Stomach (tissue), 19 donors: ENCODE measurements at places on chromosomes 11 and 22. TPM values are rescaled to one million over a fixed set of nuclear protein-coding genes. Genes with fewer than 3 reads are reported as not detected.

Gene IL17REL
- not detected for polyA plus RNA-seq

Gene OPCML
- polyA plus RNA-seq = 0.03 TPM

Gene SSTR3
- polyA plus RNA-seq = not detected

Gene PHLDB1
- polyA plus RNA-seq = 39.7 TPM

Gene OR52N4
- polyA plus RNA-seq = 0.10 TPM

Gene SPATA19
- 0.23 TPM for polyA plus RNA-seq

Gene FAT3
- 0.15 TPM for polyA plus RNA-seq

Gene KRTAP5-11
- not detected for polyA plus RNA-seq

Gene MS4A3
- 0.61 TPM for polyA plus RNA-seq

Gene MRGPRE
- polyA plus RNA-seq = not detected

Gene MS4A12
- polyA plus RNA-seq = 1.1 TPM

Gene UBASH3B
- polyA plus RNA-seq = 0.58 TPM

Gene RAB39A
- 0.62 TPM for polyA plus RNA-seq

Gene MIOX
- polyA plus RNA-seq = 0.40 TPM

Gene IGSF9B
- 0.44 TPM for polyA plus RNA-seq

Gene DDTL
- 2.7 TPM for polyA plus RNA-seq

Gene ESAM
- polyA plus RNA-seq = 19.6 TPM

Gene KDM4D
- 0.12 TPM for polyA plus RNA-seq

Gene NNMT
- 373 TPM for polyA plus RNA-seq

Gene CEND1
- 0.23 TPM for polyA plus RNA-seq

Gene AGBL2
- 0.90 TPM for polyA plus RNA-seq
